ENCODE measurements at places on chromosomes 1 and 21. TPM values are rescaled to one million over a fixed set of nuclear protein-coding genes. Genes with fewer than 3 reads are reported as not detected.

ESPN gene
- total RNA-seq, result 0.68 TPM

TMEM200B gene
- total RNA-seq, result 0.28 TPM

TMCO2 gene
- not detected for total RNA-seq

FCGR2B gene
- not detected for total RNA-seq

RAB42 gene
- total RNA-seq, result 8.8 TPM

FCRL2 gene
- not detected for total RNA-seq

ORC1 gene
- 11.2 TPM for total RNA-seq

P3H1 gene
- 111 TPM for total RNA-seq

FCER1G gene
- not detected for total RNA-seq

CLEC20A gene
- total RNA-seq, result 0.09 TPM

OR2T27 gene
- total RNA-seq, result not detected

FOXD2 gene
- under 0.01 TPM for total RNA-seq

PPM1J gene
- total RNA-seq, result 0.74 TPM

FCGR3A gene
- not detected for total RNA-seq

FAM151A gene
- not detected for total RNA-seq

SKI gene
- 26.7 TPM for total RNA-seq

PAX7 gene
- total RNA-seq, result not detected
